ENCODE measurements at places on chromosomes 6 and 20.

DNA sequence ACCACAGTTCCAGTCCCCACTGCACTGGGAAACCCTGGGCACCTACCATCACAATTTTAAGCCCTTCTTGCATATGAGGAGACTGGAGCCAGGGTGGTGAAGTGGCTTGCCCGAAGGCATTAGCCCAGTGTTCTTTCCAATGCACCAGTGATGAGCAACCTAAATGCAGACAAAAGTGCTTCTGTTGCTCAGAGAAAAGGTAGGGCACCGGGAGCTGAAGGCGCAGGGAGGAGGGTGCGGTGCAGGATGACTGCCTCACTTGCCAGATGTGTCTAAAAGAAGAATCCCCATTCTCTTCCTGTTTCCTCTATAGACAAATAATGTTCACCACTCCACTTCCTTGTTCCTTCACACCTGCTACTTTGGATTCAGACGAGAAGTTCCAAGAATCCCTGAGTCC is 86.5 kb downstream of the QRSL1 start:
- no peak for DNase-seq

DNA sequence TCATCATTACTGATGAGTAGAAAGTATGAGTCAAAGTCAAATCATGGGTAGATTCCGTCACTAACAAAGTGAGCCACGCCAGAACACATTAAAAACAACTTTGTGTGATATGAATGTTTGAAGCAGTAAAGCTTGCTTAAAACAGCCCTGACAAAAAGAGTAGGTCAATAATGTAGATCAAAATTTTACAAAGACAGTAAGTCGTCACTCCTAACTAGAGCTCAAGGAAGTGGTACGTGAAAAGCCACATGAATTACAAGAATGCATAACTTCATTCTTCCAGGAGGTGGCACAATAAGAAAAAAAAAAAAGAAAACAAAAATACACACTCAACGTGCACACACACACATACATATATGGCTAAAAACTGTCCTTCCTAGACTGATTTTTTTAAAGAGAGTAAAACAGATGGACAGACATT is 69.9 kb downstream of the HACE1 start:
- DNase-seq: peak; percentile 73

DNA sequence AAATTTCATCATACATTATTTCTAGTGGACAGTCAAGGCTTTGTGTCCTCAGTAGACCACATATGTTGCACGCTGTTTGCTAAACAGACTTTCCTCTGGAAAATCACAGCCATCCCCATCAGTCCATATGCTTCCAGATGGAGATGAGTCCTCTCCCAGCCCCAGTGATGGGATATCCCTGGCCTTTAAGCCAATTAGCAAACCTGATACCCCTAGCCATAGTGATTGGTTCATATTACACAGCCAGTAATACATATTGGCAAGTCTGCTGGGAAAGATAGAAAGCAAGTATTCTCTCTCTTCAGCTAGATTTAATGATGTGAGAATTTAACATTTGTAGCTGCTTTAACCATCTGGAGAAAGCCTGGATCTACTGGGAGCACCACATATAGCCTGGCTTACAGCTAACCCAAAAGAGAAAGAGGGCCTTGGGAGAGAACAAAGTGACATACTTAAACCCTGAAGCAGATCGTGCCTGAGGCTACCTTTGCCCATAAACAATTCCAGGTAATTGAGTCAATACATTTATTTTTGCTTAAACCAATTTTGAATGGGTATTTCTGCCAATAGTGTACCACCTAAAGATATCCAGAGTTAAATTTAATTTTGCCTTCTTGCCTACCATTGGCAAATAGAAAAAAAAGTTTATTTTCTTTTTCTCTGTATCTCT is 103.5 kb upstream of the HIVEP1 start:
- DNase-seq: no peak

- DNase-seq: no peak
Measured at GRCh38 chr20:46202766-46203509, 84.8 kb downstream of the CD40 start.

GRCh38 chr6:25441663-25442270 is 162.6 kb downstream of the CARMIL1 start:
- no peak for DNase-seq

DNA sequence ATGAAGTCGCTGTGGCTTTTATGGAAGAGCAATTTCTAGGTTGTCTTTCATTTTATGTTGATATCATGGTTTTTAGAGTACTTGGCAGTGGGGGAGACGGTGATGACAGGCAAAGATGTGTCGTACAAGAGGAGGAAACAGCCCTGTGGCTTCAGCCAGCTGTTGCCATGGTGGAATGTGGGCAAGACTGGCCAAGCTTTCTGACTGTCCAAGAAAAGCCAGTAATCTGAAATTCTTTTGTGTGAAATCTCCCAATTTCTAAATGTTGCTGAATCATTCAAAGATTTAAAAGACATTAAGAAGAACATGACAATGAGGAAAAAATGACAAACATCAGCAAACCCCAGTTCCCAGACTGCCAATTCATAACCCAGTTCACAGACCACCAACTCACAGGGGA is 23.1 kb downstream of the PFDN4 start:
- peak; percentile 41 for DNase-seq

- DNase-seq: no peak
Measured at GRCh38 chr6:140181876-140182275, 807.4 kb upstream of the CITED2 start.

- DNase-seq: no peak
Measured at GRCh38 chr6:170063851-170064602, 226.9 kb downstream of the DLL1 start.

DNA sequence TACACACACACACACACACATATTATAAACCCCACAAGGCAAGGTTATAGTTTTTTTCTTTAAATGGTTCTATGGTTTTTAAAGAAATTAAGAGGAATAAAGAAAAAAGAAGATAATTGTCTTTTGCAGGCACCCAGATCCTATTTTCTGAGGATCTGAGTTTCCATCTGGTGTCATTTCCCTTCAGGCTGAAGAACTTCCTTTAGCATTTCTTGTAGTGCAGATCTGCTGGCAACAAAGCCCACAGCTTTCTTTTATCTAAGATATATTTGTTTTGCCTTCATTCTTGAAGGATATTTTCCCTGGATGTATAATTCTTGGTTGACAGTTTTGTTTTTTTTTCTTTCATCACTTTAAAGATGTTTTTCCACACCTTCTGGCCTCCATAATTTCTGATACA is 57.6 kb upstream of the PMEPA1 start:
- DNase-seq: no peak

DNA sequence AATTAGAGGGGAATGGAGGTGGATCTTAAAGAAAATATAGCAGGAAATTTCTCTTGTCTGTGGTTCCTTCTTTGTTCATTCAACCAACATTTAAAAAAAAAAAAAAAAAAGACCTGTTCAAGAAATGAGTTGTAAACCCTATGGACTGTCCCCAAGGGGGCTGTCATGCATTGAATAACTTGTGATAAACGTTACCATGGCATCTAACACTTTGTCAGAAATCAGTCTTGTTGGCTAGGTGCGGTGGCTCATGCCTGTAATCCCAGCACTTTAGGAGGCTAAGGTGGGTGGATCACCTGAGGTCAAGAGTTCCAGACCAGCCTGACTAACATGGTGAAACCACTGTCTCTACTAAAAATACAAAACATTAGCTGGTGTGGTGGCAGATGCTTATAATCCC is 381.7 kb downstream of the BCKDHB start:
- DNase-seq: no peak

- peak; percentile 44 for DNase-seq
Measured at GRCh38 chr6:148935705-148936435, 189.0 kb downstream of the UST start.

DNA sequence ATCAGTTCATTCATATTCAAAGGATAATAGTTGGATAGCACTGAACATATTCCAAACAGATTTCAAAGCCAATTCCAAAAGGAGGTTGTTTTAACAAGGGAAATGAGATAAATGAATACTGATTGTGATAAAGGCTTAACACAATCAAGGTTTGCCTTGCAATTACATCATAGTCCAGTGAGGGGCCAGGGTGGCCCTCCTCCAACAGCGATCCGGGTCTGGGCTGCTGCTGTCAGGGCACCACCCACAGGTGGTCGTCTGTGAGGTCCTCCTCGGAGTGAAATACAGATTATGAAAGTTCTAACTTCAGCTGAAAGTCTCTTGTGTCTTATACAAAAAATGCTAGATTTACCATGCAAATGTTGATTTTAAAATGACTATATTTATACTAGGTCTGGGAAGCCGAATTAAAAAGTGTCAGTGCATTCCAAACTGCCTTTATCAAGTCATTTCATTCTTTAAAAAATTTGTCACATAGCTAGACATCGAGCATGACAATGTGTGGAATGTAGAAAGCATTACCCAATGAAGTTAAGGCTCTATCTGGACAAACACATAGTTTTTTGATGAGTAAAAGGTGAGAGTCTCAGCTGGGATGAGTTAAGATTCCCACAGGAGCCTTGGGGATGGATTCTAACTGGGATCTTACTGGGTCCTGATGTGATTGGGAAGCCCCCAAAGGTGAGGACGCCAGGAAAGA is 65.9 kb upstream of the SLC22A23 start:
- peak; percentile 69 for DNase-seq

- no peak for DNase-seq
Measured at GRCh38 chr6:72524011-72524645, 97.7 kb upstream of the KCNQ5 start.

DNA sequence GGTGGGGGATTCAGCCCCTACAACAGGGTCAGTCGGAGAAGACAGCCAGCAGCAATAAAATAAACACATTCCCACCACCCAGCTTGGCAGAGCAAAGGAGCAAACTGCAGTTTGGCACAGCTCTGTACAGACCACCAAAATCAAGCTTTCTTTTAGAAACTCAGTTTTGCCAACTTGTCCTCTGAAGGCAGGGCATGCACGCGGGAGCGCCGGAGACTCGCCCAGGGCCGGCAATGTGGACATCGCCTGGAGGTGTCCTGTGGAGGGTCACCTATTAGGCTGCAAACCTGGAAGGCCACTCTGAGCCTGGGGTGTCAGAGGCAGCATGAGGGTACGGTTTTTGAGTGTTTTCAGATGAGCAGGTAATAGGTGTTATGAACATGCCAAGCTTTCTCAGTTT is 34.7 kb downstream of the TMEM242 start:
- DNase-seq: no peak

DNA sequence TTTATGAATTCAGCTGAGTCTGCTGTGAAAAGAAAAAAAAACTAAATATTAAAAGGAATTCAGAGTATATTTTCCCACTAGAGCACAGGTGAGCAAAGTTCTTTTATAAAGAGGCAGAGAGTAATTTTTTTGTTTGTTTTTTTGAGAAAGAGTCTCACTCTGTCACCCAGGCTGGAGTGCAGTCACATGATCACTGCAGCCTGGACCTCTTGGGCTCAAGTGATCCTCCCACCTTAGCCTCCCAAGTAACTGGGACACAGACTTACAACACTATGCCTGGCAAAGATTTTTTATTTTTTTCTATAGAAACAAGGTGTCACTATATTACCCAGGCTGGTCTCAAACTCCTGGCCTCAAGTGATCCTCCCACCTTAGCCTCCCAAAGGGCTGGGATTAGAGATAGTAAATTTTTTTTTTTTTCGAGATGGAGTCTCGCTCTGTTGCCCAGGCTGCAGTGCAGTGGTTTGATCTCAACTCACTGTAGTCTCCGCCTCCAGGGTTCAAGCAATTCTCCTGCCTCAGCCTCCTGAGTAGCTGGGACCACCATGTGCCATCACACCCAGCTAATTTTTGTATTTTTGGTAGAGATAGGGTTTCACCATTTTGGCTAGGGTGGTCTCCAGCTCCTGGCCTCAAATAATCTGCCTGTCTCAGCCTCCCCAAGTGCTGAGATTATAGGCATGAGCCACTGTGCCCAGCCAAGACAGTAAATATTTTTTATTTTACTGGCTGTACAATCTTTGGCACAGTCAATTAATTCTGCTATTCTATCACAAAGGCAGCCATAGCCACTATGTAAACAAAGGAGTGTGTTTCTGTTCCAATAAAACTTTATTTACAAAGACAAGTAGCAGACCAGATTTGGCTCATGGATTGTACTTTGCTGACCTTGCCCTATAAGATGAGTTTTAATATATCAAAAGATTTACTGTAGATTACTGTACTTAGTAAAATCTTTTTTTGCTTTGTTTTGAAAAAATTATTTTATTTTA is 14.5 kb upstream of the B4GALT5 start:
- no peak for DNase-seq

DNA sequence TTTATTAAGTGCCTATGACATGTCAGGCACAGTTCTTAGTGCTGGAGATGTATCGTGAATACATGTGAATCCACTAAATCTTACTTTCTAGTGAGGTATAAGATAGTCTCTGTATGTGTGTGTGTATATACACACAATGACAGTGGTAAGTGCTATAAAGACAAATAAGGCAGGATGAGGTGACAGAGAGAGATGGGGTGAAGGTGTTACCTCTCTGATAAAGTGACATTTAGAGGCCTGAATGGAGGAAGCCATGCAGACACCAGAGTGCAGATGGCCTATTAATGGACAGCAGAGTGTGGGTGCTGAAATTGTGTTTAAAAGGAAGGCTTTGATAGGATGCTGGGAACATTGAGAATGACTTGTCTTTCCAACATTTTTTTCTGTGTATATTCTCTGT is 454.3 kb downstream of the CDC5L start:
- no peak for DNase-seq

DNA sequence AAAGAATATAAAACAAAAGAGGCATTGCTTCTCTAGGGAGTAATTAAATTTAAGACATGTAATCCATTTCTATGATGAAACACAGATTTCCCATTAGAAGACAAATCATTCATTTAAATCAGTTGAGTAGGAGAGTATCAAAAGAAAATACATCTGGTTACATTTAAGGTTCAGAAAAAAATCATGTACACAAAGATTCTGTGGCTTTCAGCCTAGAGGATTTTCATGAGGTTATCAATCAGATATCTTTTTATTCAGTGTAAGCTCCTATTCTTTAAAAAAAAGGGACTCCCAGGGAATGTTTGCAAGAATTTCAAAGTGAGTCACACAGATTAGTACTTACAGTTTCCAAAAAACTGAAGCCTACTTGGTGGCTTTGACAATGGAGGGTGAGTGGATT is 24.9 kb downstream of the COL21A1 start:
- peak; percentile 65 for DNase-seq

GRCh38 chr6:33207552-33208090 is 679 bp upstream of the RING1 start:
- DNase-seq: peak; percentile 87

DNA sequence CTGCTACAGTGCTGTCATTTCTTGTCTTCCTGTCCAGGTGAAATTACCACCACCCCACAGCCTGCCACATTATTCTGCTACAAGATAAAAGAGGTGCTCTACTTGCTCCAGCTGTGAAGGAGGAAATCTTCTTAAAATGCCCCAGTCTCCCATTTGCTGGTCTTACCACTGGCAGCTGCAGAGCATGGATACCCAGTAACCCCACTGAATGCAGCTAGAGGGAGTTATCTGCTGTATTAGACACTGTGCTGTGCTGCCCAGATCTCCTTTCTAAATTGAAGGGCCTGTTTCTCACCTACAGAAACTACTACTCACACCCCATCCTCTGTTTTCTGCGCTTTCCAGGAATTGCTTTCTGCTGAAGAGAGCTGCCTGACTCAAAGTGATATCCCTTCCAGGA is 517.8 kb downstream of the PKHD1 start:
- DNase-seq: no peak

DNA sequence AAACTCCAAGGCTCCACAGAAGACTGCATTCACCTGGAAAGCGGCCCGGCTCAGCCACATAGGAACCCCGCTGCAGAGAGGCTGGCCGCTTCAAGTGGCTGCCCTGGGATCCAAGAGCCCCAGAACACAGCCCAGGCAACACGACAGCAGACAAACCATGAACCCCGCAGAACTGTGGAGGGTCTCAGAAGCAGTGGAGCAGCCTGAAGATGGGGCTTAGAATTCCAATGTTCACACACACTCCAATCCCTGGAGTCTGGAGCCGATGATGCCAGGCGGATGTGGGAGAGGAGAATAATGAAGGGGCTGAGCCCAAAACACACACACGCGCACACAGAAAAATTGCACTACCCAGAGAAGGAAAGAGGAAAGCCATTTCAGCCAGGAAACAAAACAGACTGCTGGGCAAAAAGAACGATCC is 52.4 kb downstream of the NINL start:
- DNase-seq: no peak
